ENCODE measurements at places on chromosomes 4 and X. TPM values are rescaled to one million over a fixed set of nuclear protein-coding genes. Genes with fewer than 3 reads are reported as not detected.

GPC4 gene
- total RNA-seq, result not detected

DNA sequence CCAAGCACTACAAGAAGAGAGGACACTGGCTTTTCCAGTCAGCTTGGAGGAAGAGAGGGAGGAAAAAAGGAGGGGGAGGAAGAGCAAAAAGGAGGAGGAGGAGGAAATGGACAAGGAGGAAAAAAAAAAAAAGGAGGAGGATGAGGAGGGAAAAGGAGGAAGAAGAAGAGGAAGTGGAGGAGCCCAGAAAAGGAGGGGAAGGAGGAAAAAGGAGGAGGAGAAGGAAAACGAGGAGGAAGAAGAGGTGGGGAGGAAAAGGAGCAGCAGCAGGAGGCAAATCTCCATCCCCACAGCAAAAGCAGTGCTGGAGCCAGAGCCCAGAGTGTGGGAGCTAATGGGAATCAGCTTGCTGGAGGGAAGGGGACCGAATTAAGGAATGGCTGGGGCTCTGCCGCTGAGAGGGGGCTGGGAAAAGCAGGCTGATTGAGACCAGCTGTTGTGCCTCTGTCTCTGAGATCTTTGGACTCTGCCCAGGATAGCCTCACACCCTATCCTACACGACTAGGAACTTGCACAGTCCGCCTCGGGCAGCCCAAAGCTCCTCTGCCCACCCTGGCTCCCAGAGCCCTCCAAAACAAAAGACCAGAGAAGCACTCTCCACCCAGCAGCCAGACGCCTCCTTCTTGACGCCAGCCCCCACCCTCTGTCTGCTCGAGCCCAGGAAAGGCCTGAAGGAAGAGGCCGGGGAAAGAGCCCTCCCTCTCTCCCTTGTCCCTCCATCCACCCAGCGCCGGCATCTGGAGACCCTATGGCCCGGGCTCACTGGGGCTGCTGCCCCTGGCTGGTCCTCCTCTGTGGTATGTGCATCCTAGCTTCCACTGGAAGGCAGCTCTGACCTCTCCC is at the start of gene XPNPEP2:
Gene XPNPEP2 (plus strand): TSS at position 514 of the 843 bp plus-strand sequence. CDS start 235 bp downstream, at position 749.
- DNase-seq, result no peak

GYPA gene
- total RNA-seq, result not detected

IQCM gene
- not detected for total RNA-seq

FOXR2 gene
- not detected for total RNA-seq

GRCh38 chr4:15021311-15021710 is 19.0 kb downstream of the CPEB2 start:
- no peak for DNase-seq

Measured in activated naive CD8-positive, alpha-beta T cell treated with anti-CD3 and anti-CD28 coated beads for 36 hours (primary cell).